Myocyte (in vitro differentiated cells): ENCODE measurements at places on chromosomes 12 and 14. TPM values are rescaled to one million over a fixed set of nuclear protein-coding genes. Genes with fewer than 3 reads are reported as not detected.

The SLC16A7 gene
- 7.5 and 16.2 TPM in 2 replicates for total RNA-seq

The STXBP6 gene
- total RNA-seq, result 24.5 and 25.2 TPM in 2 replicates

The PARP11 gene
- 5.5 and 6.2 TPM in 2 replicates for total RNA-seq

The HOXC6 gene
- 1.6 and 2.3 TPM in 2 replicates for total RNA-seq

- DNase-seq, result no peak
Observed at GRCh38 chr12:51323317-51323960, 535 bp downstream of the BIN2 start.

- DNase-seq, result no peak
Observed at GRCh38 chr12:106498056-106498455, 84.7 kb upstream of the RFX4 start.

DNA sequence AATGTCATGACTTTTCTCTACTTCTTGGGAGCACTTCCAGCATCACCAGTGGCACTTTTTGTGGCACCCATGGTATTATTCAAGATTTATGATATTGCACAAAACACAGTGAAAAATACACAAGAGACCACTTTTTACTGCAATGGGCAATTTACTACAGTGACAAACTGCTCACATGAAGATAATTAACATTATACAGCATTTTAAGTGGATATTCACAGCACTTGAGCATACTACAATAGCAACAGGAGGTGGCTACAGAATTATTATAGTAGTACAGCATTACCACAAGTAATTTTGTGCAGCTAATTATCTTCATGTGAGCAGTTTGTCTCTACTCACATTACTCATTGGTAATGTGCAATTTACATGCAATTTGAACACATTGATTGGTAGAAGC is 18.3 kb downstream of the IL26 start:
- no peak for DNase-seq

GRCh38 chr12:77998236-77998786 is 167.6 kb downstream of the NAV3 start:
- DNase-seq, result no peak

DNA sequence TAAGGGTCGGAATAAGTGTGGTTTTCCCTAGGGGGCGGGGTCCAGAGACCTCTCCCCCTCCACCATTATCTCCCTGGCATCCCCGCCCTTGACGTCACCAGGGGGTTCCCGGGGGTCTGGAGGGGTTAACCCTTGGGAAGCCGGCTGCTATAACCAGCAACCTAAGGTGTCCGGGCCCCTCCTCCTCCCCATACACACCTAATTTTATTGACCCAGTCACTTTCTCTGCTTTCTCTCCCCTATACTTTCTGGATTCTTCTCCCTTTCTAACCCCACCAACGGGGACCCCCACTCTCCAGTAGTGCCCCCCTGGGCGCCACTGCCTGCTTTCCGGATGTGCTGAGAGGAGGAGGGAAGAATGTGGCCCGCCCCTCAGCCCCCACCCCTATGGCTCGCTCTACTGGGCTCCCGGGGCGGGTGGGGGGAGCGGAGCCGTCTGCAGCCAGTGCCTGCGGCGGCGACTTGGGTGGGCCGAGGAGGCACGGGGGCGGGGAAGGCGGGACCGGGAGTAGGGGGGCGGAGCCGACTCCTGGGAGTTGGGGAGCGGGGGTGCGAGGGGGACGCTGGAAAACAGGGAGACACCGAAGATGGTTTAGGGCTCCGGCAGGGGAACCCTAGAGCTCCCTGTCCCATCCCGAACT is 1.8 kb downstream of the GLI1 start:
- peak; percentile 52 for DNase-seq
